Thoracic aorta (tissue), 2 donors: ENCODE measurements at places on chromosomes 7 and 10.

- DNase-seq: no peak
These were observed 17.5 kb downstream of the TRIM24 start for GRCh38 chr7:138477581-138477980.

DNA sequence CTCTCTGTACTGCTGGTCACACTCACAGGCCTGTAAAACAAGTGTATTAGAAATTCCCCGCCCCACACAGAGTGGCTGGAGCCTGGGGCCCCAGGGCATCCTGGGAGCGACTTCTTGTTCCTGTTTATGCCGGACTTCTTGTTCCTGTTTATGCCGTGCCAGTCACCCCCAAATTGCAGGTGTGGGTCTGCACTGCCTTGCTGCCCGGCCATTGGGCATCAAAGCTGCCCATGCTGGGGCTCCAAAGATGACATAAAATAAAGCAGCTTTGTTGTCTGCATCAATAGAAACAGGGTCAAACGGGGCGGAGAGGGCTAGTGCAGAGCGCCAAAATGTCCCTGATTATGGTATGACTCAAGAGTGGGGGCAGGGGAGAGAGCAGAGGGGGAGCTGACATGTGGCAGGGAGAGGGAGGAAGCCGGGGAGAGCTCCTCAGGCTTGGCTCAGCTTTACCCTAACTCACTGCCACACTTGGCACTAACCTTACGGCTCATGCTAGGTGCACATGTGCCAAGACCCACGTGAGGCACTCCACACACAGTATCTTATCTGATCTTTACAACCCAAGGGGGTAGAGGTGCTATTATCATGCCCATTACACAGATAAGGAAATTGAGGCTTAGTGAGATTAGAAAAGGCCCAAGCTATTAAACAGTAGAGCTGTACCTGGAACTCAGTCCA, 98.4 kb downstream of the PIP4K2A start:
- no peak for DNase-seq

- no peak for DNase-seq
These were observed 34.7 kb upstream of the FXYD4 start for GRCh38 chr10:43336641-43337318.

GRCh38 chr7:122402235-122402634, 97.7 kb upstream of the FEZF1 start:
- no peak for DNase-seq

- DNase-seq: no peak
These were observed 43.1 kb upstream of the HSPB1 start for GRCh38 chr7:76259124-76260093.

DNA sequence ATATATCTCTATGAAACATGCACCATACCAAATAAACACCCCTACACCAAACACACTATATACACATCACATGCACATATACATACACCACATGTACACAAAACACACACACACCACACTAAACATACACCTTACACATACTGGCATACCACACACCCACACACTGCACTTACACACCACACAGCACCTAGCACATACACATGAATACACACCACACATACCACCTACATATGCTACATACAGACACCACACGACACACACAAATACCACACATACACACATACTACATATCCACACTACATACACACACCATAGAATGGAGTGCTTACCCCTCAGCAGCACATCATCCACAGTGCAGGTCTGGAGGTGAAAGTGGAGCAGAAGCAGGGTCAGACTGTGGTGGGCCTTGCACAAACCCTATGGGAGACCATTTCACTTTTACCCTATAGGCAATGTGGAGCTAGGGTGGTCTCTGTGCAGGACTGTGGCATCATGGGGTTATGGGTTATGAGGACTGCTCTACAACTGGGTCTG, 64.6 kb downstream of the WDFY4 start:
- no peak for DNase-seq

GRCh38 chr7:25574828-25575227, 346.5 kb upstream of the NPVF start:
- DNase-seq: no peak

DNA sequence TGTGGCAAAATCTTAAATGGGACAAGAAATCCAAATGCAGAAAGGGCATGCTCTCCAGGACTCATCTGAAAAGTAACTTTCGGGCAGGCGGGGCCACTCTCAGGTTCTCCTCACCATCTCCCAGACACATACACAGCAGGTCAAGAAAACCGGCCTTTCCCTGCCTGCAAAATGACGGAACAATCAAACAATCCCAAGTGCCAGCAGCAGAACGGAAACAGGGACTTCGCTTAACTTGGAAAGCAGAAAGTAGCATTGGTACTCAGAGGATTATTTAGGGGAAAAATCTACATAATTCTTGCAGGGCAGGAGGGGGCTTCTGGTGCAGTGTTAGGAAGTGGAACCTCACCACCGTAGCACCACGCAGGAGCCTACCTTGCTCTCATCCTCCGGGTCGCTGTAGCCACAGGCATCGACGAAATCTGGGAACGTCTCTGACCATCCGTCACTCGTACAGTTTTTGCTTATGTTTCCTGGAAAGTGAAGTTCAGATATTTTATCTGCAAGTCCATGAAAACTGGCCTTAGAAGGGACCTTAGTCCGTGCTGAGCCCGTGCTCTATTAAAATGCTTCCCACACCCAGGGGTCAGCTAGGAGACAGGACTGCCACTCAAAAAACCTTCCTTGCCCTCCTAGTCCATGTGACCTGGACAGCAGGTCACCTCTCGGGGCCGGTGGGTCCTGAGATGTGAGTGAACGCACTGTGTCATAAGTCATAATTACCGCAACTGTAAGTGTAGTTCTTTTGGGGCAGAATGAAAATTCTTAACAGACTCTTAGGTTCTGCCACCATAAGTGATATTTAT, 41.1 kb downstream of the VIPR2 start:
- DNase-seq: no peak

DNA sequence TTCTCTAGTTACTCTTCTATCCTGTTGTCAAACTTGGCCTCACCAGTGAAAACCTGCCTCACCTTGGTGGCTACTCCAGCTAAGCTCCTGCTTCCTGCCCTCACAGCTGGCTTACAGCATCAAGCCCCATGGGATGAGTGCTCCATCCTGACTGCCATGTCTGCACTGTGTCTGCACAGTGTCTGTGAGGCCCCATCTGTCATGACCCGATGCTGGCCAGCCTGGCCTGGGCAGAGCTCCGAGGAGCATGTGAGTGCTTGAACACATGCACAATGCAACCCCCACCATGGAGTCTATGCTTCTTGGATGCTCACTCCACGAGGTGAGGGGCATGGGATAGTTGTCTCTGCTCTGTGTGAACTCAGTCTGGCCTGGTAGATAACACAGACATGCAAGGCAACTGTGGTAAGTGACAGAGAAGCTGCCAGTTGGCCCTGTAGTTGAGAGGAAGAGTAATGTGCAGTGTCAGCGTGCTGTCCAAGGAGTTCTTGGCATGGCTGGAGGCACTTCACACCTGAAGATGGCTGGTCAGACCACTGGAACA, 207.1 kb upstream of the ZNF32 start:
- no peak for DNase-seq

- no peak for DNase-seq
These were observed 523 bp upstream of the CDK1 start for GRCh38 chr10:60777696-60778213.

GRCh38 chr10:75195035-75195763, 15.4 kb upstream of the VDAC2 start:
- no peak for DNase-seq

DNA sequence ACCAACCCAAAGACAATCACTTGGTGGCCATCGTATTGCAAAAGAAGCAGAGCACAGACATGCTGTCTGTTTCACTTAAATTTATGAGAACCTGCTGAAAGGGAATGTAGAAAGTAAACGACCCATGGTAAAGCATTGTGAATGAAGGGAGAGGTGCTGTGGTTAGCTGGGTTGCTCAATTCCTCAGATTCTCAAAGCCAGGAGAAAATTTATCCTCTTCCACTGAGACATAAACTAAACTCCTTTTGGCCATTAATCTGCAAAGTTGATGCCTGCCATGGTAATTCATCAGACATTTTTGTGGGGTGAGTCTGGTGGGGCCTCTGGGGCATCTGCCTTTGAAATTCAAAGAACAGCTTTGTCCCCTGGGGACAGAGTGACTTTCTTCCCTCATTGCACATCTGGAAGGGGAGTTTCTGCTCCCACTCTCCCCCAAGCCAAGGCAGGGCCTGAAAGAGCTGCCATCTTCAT, 951.0 kb downstream of the LRMDA start:
- no peak for DNase-seq

- DNase-seq: no peak
These were observed 230.9 kb downstream of the BICC1 start for GRCh38 chr10:58743466-58744115.

- DNase-seq: peak; percentile 70
These were observed 83.2 kb upstream of the KIF5B start for GRCh38 chr10:32139223-32140073.

GRCh38 chr7:148882841-148883265, 1.2 kb downstream of the EZH2 start:
- no peak for DNase-seq

DNA sequence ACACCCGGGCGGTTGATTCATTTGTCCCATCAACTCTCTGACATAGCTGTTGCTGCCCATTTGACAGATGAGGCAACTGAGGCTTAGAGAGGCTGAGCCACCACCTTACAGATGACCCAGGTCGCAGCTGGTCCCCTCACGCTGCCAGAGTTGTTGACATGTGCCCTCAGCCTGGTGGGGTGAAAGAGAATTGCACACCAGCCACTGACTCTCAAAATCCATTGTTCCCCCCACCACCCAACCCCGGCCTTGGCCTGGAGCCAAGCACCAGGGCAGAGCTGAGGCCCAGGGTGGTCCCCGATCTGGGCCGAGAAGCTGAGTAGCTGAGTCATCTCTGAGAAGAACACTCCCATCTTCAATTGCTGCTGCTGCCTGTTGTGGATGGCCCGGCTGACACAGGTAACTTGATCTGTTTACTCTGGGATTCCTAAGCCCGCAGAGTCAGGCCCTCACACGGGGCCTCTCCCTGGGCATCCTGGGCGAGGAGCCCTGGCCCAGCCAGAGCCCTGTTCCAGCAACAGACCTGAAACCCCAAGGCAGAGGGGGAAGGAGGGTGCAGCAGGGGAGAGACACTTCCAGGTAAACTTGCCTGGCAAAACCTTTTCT, 27.5 kb downstream of the PVRIG start:
- DNase-seq: no peak

GRCh38 chr10:759898-760477, 70.5 kb upstream of the DIP2C start:
- no peak for DNase-seq

DNA sequence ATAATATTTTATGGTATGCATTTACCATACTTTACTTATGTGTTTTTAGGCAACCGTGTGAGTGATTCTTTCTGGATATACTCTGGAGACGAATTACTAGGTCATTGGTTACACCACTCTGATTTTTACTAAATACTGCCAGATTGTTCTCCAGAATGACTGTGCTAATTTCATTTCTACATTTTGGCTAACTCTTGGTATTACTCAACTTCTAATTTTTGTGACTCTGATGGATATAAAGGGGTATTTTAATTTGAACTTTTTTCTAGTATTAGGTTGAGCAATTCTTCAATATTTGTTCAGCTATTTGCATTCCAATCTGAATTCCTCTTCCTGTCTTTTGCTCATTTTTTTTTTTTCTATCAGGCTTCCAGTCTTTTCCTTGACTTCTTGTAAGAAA, 223.6 kb downstream of the MDFIC start:
- no peak for DNase-seq

DNA sequence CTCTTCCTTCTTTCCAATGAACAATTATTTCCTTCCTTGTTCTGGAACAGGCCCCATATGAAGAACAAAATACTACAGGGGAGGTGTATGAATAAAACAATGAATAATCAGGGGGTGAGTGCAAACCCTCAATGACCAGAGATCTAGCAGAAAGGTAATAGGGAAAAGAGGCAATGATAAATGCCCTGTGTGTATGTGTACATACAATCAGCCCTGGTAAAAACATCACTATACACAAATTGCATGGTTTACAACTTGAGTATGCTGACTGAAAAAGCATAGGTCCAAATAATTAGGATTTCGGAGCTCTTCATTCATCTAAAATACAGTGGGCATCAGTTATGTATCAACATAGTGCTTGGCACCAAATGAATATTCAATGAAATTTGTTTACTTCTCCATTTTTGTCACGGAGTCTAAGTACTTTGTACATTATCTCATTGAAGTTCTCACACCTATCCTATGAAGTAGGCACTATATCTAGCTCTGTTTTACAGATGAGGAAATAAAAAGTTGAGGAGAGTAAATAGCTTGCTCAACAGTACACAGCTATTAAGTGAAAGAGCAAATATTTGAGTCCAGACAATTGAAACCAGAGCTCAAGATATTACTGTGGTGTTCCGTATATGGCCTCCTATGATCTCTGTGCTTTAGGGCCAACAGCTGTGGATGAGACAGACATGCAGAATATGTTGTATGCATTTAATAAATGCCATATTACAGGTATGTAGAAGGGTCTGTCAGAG, 1065.4 kb downstream of the SORCS3 start:
- no peak for DNase-seq

- DNase-seq: no peak
These were observed 35.0 kb upstream of the DGKB start for GRCh38 chr7:14937581-14937980.

DNA sequence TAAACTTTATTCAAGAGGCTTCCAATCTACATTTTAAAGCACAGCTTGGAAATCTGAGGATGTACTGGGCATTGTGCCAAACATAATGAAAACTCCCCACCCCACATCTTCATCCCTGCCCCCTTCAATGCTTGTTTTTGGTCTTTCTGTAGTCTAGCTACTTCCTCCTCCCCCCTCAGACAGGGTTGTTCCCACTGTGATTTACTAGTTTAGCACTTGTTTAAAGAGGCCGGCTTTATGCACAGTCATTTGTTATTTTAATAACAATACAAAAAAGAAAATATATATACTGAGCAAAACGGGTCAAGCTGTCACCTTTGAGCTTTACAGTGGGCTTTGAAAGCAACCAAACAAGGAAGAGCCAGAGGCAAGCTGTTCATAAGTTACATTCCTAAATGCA, 132.6 kb downstream of the CHRM2 start:
- no peak for DNase-seq

- no peak for DNase-seq
These were observed 149.7 kb upstream of the AOAH start for GRCh38 chr7:36874041-36874440.

GRCh38 chr7:2107386-2108070, 125.2 kb downstream of the MAD1L1 start:
- DNase-seq: no peak

DNA sequence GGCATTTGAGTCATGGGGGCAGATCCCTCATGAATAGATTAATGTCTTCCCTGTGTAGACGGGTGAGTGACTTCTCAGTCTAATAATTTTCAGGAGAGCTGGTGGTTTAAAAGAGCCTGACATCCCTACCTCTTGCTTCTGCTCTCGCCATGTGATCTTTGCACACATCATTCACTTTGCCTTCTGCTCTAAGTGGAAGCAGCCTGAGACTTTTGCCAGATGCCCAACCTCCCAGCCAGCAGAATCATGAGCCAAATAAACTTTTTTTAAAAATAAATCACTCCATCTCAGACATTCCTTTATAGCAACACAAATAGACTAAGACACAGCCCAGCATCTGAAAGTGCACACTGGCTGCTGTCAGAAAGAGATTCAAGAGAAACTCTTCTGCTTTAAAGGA, 155.2 kb downstream of the ZNF365 start:
- no peak for DNase-seq

- no peak for DNase-seq
These were observed 133.5 kb upstream of the PRSS58 start for GRCh38 chr7:142391191-142391992.
